Caco-2 (cell line): ENCODE measurements at places on chromosomes 3 and 15. TPM values are rescaled to one million over a fixed set of nuclear protein-coding genes. Genes with fewer than 3 reads are reported as not detected.

The FAM43A gene
- 3.5 and 4.0 TPM in 2 replicates for total RNA-seq

The TMEM45A gene
- total RNA-seq: 4.3 and 5.6 TPM in 2 replicates

The LRRC31 gene
- 0.64 and 0.70 TPM in 2 replicates for total RNA-seq

The PDZRN3 gene
- 12.5 and 13.6 TPM in 2 replicates for total RNA-seq

The CA12 gene
- total RNA-seq: 1.0 and 1.3 TPM in 2 replicates

The TMOD2 gene
- total RNA-seq: 0.23 and 0.52 TPM in 2 replicates

The ACKR4 gene
- total RNA-seq: not detected in 2 replicates

The WDR93 gene
- total RNA-seq: 0.16 TPM in 1 of 2 replicates, not detected in the other

The C2CD4A gene
- 0.11 and 0.19 TPM in 2 replicates for total RNA-seq

The NOX5 gene
- 0.05 TPM in 1 of 2 replicates, not detected in the other for total RNA-seq

The CYP1A2 gene
- total RNA-seq: not detected in 2 replicates
